ENCODE measurements at places on chromosomes 12 and 14.

DNA sequence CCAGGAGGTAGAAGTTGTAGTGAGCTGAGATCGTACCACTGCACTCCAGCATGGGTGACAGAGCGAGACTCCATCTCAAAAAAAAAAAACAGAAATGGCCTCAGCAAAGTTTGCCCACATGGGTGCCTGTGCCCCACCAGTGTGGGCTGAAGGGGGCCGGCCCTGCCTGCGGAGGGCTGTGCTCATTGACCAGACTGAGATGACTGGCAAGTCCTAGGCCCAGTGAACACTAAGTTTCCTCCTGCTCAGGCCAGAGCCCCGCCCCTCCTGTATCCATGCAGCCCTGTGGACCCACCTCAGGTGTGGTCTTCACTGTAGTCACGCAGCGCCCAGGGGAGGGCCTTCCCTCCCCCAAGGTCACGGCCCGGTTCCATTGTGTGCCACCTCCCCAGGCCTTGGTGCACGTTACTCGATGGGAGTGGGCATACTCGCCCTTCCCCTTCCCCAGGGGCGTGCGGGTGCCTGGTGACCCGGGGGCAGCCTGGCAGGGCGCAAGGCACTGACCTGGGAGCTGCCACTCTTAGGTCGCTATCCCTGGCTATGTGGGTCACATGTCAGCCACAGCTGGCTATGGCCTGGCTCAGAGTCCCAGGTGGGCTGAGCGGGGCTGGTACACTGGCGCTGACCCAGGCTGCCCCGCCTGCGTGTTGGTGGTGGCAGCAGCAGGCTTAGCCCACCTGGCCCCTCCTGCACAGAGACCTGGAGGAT is 16.1 kb downstream of the INF2 start:
- DNase-seq = peak; percentile 28

DNA sequence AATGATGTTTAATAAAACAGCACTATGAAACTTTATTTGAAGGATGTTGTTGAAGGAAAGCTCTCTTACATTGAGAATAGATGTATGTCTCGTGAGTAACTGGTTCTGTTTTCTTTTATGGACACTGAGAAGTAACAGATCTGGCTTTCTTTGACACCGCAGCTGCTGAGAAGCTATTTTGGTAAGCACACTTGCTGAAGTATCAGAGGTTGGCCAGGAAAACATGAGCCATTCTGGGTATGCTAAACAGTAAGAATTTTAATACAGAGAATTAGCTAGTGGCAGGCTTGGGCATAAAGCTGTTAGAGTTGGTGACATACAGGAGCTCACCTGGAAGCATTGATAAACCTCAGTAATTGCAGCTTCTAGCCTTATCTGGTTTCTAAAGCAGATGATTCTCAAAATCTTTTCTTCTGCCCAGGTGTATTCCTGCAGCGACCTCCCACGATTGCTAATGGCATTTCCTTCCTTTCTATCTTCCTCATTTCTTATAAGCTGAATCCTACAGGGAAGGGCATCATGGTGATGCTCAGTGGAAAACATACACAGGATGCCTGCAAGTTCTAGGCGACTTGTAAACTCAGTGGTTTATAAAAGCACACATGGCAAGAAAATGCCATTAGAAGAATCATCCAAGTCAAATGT is 291.6 kb upstream of the SLC16A7 start:
- no peak for DNase-seq

- DNase-seq = no peak
Observed at GRCh38 chr12:50728841-50729240, 35.1 kb upstream of the ATF1 start.

DNA sequence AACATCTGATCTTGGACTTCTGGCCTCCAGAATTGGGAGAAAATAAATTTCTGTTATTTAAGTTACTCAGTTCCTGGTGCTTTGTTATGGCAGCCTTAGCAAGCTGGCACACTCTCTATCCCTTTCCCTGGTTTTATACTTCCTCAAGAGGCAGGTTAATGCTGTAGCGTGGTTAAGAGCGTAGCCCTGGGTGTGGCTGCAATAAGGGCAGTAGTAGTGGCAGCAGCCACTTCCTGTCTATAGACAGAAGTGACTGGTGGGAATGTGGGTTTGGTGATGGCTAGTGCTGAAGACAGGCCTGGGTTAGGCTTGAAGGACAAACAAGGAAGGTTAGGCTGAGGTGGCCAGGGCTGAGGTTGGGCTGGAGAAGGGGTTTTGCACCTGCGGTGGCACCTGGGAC is 3.6 kb upstream of the LGALS3 start:
- DNase-seq = no peak

DNA sequence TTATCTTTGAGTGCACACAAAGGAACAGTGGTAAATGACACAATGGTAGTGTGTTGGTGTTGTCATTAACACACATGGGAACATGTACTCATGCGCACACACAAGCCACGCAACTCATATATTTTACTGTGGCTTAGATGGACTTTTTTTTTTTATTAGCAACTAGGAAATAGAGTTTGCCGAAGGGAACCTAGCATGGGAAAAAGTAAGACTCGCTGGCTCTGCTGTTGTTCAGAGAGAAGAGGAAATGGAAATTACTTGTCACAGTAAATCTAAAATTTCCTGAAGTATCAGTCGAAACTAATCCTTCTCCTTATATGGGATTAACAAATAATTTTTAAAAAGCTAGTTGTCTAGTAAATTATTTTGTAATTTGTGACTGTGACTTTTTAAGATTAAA is 33.7 kb upstream of the IL22 start:
- no peak for DNase-seq

DNA sequence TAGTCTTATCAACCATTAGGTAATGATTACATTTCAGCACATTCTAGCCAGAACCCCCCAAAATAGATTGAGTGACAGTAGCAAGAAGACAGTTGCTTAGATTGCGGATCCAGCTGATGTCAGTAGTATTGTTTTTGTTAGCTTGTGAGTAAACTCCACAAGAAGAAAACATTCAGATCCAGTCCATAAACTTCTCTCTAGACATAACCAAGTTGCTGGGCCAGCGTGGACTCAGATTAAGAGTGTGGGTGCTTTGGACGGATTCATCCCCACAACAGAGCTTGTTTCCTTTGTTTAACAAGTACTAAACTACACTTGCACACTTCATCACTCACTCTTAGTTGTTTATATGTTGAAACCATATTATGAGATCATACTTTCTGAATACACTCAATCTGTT is 293.4 kb downstream of the NPAS3 start:
- no peak for DNase-seq

DNA sequence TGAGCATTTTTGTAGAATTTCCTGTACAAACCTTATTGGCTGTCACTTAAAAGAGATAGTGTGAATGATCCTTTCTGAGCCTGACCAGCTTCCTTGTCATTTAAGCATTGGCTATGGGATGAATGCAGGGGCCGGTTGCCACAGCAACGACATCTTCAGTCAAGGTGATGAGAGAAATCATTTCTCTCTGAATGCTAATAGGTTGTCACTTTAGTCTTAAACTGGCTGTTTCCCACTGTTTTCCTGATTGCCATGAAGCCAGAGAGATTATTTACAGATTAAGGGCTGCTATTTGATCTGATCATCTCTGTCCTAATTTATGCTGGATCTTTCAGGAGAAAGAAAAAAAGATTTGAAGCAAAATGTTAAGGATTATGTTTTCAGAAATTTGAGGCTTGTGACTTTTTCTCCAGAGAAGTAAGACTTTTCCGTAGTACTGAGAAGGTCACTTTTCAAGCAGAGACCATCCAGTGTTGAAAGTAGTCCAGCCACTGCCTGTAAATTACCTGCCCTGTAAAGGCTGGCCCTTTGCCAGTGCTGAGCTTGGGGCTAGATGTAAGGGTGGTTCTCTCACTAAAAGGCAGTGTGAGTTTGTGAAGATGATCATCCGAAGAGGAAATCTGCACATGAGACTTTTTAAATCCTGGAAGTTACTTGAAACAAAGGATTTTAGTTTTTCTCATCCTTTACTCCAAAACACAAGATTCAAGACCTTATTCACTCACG is 235.6 kb downstream of the DACT1 start:
- no peak for DNase-seq

DNA sequence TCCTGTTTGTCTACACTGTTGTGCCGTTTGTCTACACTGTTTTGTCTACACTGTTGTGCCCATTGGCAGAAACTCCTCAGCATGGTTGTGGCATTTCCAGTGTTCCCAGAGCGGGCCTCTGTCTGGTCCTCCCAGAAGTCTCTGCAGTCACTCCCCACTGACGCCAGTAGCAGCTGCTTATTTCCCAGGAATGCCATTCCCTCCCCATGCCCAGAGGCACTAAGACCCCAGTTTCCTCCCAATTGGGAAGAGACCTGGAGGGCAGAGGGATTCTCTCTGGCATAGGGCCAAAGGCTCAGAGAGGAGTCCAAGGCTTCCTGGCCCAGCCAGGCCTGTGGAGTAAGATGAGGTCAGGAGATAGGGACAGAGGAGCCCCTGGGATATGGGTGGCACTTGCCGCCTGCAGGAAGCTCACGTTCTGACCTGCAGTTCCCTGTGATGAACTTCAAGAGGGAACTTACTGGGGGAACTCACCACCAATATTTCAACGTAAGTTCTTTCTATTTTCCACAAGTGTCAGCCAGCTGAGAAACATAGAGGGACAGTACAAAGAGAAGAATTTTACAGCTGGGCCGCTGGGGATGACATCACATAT is 69.1 kb downstream of the TNFAIP2 start:
- no peak for DNase-seq

DNA sequence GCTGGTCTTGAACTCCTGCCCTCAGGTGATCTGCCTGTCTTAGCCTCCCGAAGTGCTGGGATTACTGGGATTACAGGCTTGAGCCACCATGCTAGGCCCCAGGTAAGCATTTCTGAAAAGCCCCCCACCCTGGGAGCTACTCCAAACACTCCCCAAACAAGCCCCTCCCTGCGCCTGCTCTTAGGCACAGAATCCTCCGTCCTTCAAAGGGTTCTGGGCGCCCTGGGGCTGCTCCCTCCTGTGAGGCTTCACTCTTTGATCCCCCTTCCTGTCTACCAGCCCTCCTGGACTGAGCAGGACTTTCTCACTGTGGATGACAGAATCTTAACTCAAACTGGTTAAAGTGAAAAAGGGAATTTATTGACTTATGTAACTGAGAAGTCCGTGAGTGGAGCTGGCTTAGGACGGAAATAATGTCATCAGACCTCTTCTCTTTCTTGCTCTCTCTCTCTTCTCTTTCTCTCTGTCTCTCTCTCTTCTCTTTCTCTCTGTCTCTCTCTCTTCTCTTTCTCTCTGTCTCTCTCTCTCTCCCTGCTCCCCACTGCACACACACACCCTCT is 66.9 kb upstream of the CLMN start:
- DNase-seq = no peak

DNA sequence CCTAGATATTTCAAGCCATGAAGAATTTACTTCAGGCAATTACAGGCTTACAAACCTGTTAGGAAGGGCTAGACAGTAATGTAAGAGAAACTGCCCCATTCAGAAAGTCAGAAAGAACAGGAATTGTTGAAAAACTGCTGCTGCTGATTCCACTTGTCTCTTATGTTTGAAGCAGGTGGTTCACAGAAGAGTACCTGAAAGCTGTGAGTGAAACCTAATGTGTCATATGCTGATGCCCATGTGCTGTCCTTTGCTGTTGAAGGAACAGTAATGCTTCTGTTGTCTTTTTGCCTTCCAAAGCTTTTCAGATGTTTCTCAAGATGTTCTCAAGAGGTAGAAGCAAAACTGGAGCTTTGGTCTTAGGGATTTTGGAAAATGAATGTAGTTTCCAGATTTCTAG is 39.0 kb downstream of the MNAT1 start:
- no peak for DNase-seq

GRCh38 chr12:129351481-129351880 is 498.2 kb downstream of the GLT1D1 start:
- peak; percentile 15 for DNase-seq

GRCh38 chr12:105156260-105156659 is 48.7 kb downstream of the WASHC4 start:
- no peak for DNase-seq

DNA sequence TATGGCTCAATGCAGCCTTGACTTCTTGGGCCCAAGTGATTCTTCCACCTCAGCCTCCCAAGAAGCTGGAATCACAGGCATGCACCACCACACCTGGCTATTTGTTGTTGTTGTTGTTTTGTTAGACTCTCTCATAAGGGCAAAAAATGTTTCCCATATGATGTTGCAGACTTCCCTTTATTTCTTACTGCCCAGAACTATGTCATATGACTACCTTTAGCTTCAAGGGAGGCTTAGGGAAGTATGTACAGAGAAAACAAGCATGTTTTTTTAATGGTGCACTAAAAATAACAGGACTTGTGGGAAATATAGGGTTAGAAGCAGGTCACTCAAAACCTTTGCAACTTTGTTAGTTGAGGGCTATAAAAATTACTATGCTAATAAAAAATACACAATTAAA is 4.3 kb upstream of the GPR19 start:
- no peak for DNase-seq

DNA sequence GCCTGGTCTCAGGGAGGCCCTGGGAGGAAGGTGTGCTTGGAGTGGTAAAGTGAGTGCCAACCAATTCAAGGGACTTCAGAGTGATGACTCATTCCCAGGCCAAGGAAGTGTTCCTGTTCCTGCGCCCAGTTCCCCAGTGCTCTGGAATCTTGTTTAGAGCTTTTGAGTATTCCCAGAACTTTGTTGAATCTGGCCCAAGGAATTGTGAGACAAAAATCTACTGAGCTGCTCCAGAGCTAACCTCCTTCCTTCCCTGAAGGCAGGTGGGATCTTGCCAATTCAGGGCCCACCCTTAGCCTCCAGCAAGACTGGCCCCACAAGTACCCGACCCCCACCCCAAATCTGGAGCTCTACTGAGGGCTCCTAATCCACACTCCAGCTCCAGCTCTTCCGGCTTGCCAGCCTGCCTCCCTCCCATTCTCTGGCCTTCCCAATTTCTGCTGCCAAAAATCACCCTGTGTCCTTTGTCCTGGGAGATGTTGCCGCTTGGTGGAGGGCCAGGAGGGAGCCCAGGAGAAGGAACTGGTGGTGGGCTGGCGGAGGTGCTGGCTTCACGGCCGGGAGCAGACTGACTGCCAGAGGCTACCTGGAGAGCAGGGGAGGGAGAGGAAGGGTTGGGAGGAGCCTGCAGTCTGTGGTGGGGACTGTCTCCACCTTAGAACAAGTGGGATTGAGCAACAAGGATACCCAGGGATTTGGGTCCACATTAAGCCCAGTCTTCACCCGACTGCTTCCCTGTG is 2.0 kb upstream of the ATN1 start:
- DNase-seq = peak; percentile 95

DNA sequence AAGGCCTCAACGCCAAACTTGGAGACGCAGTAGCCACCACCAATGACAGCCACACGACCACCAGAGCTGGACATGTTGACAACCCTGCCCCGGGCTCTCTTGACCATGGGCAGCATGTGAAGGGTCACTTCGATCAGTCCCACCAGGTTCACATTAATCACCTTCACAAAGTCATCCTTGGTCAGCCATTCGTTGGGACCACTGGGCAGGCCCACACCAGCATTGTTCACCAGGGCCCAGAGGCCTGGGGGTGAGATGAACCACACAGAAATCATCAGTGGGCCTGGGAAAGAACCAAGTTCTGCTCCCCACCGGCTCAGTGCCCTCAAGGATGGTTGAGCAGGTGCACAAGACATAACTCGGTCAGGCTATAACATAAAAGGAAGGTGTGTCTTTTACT is 4.0 kb downstream of the SDR9C7 start:
- no peak for DNase-seq
